ENCODE measurements at places on chromosomes 7 and 10.

DNA sequence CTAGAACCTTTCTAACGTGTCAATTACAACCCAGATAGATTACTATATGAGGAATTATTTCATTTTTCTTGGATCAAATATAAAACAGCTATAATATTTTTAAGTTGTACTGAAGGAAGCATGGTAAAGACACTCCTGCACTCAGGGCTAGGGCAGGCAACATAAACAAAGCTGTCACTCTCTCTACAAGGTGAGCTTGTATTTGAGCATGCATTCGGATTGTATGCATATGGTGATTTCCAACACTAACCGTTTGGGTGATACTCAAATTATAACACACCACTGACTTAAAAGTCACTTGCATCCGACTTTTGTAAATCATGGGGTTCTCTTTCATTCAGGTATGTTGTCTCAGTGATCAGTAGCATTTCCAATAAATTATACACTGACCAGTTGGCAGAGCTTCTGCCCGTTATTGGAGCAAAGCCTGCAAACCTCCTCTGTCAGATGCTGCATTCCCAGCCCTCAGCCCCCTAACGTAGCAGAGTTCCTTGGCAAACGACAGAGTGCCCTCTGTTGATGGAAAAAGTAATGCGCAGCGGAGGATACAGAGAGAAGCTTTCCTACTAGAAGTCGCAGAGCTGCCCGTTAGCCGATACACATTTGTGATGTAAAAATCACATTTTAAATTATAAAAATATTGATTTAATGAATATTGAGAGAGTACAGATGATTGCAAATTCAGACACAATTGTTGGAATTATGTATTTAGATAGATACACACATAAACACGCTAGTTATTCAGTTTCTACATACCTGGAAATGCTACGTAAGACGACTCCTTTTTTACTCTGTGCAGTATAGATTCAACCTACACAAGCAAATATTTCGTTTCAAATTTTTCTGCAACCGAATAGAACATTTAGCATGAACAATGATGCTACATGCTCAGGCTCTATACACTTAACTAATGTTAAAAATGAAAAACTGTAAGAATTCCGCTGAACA is 173.9 kb upstream of the SP4 start:
- DNase-seq, result peak; percentile 25

GRCh38 chr10:6796231-6796630 is 216.2 kb upstream of the PRKCQ start:
- DNase-seq, result no peak

DNA sequence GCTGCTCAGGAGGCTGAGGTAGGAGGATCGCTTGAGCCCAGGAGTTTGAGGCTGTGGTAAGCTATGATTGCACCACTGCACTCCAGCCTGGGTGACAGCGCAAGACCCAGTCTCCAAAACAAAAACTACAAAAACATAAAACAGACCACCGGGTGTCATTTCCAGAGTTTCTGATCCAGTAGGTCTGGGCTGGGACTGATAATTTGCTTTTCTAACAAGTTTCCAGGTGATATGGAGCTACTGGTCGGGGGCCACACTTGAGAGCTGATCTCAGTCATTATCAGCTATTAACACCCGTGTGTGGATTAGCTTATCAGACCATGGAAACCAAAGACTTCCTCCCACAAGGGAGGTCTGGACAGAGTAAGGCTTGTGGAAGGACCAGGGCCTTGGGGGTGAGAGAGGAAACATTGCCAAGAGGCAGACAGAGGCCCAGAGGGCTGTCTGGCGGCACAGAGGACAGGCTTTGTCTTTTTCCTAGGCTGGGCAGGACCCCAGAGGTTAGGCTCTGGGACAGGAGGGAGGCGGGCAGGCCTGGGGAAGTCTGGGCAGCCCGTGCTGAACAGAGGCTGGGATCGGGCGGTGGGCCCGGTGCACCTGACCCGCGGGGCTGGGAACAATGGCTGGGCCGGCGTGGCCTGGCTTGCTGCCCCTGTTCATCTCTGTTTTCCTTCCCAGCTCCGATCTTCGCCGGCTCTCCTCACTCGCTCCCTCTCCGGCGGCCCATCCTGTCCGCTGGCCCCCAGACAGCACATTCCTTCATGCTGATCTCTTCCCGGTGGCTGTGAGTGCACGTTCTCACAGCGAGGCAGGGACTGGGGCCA is 25.2 kb downstream of the TMEM270 start:
- DNase-seq, result no peak

DNA sequence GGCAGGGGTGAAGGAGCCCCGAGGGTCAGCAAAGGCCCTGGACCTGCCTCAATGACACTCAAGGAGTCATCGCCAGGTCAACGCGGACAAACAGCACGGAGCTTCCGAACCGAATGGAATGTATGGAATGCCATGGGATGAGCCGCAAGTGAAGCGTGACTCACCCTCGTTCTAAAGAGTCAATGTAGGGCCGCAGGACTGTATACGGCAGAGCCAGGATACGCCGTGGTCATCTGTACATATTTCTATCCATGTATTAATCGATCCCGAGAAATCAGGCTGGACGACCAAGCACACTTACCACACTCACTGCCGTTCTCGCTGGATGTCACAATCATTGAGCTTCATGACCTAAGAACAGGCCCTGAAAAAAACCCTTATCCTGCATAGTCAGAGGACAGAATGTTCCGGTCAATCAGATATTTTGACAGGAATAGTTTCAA is 4.3 kb downstream of the SNX8 start:
- DNase-seq, result peak; percentile 78

- no peak for DNase-seq
These were observed 57.4 kb downstream of the GFRA1 start for GRCh38 chr10:116215651-116216050.

DNA sequence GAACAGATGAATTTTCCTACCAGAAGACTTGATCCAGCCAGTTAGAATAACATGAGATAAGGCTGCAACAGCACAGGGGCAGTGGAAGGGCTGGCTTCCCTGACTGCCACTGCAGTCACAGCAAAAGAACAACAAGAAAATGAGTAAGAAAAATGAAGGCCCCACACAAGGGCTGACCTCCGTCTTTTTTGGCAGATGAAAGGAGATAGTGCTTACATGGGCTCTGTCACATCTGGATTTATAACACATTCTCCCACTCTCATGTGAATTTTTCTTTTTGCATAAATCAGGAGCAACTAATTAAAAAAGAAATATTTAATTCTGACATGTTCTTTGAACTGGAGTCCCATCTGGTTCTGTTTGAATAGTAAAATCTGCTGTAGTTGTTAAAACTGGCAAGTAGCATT is 99.6 kb downstream of the NRP1 start:
- DNase-seq, result no peak

DNA sequence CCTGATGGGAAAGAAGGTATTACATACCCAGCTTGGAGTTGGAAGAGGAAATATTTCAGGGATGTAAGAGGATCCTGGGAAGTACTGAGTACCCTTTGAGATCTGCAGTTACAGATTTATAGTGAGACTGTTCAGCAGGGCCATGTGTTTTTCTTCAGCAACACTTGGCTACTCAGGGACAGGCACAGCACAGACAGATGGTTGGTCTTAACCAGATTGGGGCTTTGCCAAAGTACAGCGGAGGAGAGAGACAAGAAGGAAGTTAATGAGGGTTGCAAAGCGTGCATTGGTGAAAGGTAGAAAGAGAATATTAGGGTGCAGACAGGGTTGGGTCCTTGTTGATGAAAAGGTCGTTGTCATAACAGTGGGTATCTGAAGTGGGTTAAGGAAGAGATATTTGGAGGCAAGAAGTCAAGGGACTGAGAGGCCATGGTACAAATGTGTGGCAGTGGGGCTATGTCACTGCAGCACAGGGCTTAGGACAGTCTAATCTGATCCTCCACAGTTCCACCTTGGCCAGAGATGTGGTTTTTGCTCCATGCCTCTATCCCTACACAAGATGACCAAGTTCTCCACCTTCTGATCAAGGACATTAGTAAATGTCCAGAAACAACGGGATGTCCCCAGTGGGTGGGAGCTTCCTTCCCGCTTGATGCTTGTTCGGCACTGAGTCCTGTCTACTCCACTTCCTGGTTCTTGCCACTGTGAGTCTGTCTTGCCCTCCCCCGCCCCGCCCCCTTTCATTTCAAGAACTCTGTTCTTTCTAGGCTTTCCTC is 18.9 kb upstream of the DNAJC1 start:
- DNase-seq, result no peak

GRCh38 chr10:71213127-71213621 is 804 bp downstream of the UNC5B start:
- no peak for DNase-seq

GRCh38 chr7:91054374-91054773 is 209.9 kb upstream of the FZD1 start:
- DNase-seq, result no peak

GRCh38 chr10:26721561-26721960 is 24.1 kb downstream of the PDSS1 start:
- no peak for DNase-seq

DNA sequence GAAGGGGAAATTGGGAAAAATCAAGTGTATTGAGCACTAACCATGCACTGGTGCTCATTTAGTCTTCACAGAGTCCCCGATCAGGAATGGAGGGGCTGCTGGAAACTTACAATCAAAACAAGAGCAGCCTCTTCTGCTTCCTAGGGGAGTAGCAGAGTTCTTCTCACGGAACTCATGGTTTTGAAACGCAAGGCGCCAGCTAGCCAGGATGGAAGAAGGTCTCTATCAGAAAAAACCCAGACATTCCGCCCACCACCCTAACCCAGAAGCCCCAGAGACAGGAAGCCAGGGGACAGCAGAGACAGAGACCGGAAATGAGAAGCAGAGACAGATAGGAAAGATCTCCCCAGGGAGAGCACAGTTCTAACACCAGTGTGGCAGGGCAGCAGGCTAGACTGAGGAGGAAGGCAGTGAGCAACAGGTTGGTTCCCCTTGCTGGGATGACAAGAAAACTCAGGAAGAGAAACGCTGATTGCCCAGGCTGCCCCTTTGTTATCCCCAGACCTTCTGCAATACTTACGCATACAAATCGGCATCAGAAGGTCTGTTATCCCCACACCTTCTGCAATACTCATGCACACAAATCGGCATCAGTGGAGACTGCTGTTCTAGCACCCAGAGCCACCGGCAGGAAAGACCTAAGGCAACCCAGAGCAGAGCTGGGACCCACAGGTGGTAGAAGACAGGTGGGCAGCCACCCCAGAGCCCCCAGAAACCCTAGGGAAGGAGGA is 99.2 kb downstream of the CPXM2 start:
- no peak for DNase-seq

DNA sequence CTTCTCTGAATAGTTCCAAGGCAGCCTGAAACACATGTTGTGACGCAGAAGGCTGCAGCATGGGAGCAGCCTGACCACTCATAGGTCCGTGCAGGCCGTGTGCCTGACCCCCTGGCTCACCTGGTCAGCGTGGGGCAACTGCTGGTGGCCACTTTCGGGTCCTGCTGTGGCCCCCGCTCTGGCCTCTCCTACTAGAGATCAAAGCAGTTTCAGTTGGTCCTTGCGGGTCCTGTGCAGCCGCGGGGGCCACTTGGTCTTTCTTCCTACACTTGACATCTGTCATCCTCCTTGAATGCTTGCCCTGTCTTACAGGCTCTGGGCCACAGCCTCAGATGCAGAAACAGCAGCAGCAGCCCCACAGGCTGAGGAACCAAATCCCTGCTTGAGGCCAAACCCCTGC is 320.8 kb upstream of the ZNF32 start:
- DNase-seq, result no peak

Measured in A549 (cell line).